ENCODE measurements at places on chromosomes 7 and 10.

DNA sequence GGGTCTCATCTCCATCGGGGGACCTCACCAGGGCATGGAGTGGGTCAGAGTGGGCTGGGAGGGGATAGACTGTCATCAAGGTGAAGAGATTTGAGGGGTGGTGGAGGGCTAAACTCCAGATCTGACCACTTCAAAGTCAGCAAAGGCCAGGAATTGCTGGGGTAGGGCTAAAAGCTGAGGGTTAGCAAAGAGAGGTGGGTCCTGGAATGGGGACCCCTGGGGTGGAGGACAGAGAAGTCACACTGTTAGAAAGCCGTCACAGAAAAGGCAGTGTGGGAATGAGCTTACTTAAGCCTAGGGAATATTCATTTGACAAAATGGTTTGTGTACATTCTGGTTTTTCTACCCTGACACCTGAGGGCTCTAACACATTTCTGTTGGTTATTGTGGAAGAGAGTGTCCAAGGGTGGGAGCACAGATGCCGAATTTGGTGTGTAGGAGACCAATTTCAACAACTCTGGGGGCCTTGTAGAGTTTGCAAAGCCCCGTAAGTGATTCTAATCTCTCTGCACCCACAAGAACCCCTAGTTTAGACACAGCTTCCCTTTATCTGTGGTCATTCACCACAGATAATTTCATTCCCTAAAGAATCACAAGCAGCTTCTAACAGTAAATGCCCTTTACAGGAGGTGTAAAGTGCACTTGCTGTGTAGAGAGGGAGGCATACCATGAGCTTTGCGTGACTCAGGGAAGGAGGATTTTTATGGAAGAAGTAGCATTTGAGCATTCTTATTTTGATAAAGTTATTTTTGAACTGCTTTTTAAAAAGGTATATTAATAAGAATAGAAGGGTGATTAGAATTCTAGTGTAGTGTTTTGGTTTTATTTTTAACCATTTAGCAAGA, 6.4 kb downstream of the FBH1 start:
- DNase-seq: no peak

DNA sequence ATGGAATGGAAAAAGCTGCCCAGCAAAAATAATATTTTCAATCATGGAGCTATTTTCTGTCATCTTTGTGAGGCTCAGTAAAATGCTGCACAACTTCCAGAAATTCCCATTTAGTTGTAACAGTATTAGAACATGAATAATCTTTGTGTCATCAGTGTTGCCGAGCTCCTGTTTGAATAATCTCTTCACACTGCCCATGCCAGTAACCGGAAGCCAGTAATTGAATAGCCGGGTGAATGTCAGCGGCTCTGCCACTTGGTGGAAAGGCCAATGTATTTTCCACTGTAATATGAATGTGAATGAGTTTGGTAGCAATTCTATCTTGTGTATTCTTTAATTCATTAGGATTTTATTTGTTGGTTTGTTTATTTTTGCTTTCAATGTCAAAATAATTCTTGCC, 172.5 kb upstream of the INSYN2A start:
- no peak for DNase-seq

DNA sequence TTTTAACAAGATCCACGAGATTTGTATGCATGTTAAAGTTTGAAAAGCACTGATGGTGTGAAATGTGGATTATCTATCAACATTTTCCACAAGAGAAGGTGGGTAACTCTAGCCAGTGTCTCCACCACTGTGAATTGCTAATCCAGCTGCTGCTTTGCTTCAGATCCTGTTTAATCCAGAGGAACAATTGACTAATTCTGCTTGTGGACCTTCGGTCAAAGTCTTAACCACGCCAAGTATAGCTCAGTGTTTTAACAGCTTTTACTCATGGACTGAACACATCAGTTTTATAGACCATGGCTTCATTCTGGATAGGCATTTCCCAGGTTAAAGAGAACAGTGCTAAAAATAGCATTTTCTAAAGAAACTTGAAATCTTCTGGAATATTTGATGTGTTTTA, 23.5 kb downstream of the ADK start:
- no peak for DNase-seq

GRCh38 chr7:31398815-31399214, 58.3 kb upstream of the NEUROD6 start:
- DNase-seq: no peak

GRCh38 chr10:1217237-1217587, 161.0 kb downstream of the WDR37 start:
- no peak for DNase-seq

GRCh38 chr10:30055226-30055662, 4.1 kb downstream of the JCAD start:
- no peak for DNase-seq

GRCh38 chr7:150854066-150855000, 2.0 kb downstream of the AOC1 start:
- no peak for DNase-seq

GRCh38 chr7:74351836-74352235, 62.6 kb downstream of the CLIP2 start:
- no peak for DNase-seq

DNA sequence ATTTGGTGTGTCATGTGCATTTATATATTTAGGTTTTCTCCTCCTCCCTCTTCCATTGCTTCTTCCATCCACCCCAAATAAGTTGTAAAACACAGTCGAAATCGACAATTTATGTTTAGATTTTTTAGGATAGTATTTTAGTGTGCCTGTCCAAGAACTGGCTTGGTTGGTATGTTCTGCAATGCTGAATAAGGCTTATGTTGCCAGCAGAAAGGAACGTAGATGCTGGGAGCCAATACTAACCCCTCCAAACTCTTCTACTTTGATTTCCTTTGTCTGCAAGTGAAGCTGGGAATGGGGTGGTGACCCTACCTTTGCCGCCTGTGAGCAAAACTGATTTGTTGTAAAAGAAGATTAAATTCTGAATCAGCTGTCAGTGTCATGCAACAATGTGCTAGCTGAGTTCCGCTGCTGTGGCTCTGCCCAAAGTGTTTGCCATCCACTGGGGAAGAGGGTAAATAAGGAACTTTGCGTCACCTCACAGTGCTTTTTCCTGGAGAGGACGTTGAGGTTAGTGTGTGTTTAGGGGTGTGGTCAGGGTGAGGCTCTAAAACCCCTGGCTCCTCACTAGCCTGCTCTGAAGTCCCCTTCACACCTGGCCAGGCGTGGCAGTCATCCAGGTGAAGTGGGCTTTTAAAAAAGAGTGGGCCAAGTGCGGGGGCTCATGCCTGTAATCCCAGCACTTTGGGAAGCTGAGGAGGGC, 44.4 kb downstream of the TACC2 start:
- no peak for DNase-seq

DNA sequence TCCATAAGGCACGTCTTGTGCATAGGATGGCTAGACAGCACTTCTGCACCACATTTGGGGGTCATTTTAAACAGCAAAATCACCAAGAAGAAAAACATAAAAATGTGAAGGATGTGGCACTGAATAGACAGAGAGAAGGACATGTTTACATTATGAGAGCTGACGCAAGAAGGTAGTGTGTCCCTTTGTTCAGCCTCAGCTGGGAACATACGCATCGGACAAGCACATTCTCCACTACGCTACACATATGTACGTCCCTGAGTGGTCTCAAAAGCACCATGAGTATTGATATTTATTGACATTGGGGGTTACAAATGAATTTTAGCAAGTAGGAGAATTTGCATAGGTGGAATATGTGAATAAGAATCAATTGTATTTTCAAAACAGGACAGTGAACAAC, 20.2 kb downstream of the DDC start:
- DNase-seq: no peak

DNA sequence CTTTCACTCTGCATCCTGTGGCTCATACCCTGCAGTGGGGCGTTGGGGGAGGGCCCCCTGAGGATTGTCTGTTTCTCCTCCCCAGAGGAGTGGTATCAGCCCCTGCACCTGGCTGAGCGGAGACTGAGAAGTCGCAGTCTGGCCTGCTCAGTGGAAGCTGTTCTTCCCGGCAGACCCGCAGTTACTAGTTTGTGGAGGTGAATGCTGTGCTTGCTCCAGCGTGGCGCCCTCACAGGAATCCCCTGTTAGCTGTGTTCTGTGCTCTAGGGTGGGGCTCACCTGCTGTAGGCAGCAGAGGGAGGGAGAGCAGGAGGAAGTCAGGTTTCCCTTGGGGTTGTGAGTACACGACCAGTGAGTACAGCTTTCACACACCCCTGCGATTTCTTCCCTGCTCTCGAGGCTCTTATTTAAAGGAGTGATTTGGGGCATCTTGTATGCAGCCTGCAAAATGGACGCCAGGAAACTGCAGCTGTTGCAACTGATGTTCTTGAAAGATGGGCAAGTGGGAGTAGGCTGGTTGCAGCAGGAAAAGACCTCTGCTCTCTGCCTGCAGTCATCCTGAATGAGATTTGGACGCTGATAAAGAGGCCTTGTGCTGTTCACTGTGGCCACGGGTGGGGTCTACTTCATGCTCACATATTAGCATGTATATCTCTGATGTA, 66.4 kb downstream of the HK1 start:
- no peak for DNase-seq

DNA sequence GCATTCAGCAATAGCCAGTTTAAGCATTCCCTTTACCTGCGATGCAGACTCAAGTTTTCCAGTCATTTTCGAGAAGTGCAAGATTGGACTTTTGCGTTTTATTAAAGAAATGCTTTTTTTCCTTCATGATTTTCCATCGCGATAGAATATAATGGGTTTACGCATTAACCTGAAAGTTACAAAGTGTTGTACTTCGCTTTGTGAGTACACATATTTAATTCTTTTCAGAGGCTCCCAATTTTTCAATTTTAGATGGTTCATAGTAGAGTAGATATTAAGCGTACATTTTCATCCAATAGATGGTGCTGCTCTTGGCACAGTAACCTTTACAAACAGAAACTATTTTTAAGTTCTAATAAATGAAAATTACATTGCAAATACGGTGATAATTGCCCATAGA, 1.3 kb downstream of the PTPRZ1 start:
- DNase-seq: no peak

DNA sequence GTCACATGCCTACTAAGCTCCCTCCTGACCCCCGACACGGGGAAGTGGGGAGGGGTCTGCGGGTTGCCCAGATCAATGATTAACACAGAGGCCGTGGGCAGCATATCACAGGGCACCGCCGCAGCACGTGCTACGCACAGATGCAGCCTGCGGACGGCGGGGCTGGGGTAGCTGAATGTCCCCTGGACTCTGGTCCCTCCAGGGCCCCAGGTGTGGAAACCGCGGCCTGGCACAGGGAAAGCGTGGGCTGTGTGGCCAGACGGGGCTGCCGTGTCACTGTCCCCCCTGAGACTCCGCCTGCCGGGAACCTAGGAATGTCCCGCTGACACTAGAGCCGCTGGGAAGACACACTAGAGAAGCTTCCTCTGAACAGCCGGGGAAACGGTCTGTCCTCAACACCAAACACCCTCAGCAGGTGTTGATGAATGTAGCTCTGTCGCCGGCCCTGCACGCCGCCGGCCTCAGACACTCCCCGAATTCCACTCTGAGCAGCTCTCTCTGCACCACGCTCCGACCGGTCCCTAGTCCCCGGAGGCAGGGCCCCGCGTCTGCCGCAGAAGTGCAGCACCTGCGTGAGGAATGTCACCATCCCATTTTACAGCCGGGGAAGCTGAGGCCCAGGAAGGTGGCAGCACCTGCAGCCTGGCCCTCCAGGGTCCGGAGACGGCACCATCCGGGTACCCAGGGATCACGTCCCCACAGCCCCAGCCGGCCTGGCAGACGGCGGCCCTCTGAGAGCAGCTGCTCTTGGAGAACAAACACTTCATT, 33.4 kb upstream of the PDGFA start:
- DNase-seq: no peak

DNA sequence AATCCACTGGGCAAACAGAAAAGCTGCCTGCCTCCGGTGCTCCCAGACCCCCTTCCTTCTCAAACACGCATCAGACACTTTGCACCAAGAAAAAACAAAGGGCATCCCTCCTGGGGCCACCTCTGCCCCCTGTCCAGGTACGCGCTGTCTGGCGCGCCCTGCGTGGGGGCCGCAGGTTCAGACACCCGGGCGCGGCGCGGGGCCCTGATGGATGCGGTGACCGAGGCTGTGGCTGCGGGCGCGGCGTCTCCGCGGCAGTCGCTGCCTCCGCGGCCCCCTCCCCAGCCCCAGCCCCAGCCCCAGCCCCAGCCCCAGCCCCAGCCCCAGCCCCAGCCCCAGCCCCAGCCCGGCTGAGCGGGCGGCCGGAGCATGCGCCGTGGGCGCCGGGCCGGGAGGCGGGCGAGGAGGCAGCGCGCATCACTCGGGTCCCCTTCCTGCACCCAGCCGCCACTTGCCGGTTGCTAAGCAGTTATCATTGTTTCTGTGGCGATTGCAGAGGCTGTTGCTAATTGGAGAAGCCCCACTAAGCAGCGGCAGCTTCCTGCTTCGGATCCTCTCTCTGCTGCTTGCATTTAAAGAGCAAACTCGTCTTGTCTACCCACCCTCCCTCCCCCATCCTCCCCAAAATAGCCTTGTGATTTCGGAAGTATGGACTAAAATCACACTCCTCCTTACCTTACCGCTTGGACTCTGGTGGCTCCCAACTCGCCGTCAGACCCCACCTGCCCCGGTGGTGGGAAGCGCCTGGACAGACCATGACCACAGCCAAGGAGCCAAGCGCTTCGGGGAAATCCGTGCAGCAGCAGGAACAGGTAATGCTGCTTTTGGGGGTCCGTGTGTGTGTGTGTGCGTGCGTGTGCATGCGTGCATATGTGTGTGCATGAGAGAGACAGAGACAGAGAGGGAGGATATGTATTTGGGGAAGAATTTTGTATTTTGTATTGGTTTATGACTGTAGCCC, 252.8 kb downstream of the DPP6 start:
- peak; percentile 75 for DNase-seq

- DNase-seq: peak; percentile 18
Observed at GRCh38 chr7:7895754-7896153, 72.8 kb upstream of the GLCCI1 start.

- DNase-seq: no peak
Observed at GRCh38 chr10:84683550-84683949, 355.2 kb downstream of the CCSER2 start.

DNA sequence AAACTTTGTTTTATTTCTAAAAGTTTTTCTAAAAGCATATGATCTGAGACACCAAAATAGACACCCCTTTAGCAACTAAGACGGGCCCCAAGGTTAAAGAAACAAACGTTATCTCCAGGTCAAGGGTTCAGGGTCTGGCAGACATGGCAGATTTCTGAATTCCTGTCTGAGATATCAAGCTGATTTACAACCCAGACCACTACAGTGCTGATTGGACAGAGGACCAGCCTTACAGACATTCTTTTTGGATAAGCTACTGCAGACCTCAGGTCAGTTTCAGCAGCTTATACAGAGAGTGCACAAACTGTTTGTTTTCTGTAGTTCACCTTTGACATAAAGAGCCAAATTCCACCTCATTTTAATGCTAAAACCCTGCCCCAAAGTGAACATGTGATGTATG, 34.8 kb downstream of the SVOPL start:
- no peak for DNase-seq

GRCh38 chr10:132502544-132503300, 34.9 kb upstream of the INPP5A start:
- no peak for DNase-seq

DNA sequence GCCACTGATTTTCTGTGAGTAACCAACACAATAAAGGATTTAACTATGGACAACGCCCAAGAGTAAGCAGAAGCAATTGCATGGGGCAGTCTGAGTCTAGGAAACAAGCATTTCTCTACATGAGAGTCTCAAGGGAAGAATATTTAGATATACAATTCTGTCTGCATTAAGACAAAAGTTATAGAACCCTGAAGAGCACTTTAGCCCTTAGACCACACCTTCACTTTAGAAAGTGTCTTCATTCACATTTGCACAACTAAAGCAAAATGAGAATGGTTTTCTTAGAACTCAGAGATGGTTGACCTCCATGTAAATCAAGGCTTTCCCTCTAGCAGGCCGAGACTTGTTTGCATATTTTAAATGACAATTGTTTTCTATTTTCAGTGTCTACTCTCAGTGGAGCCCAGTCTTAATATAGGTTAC, 25.5 kb upstream of the TRIM24 start:
- DNase-seq: no peak

GRCh38 chr7:65722361-65722792, 150.5 kb upstream of the VKORC1L1 start:
- DNase-seq: peak; percentile 43

Data from COR-L47 (cell line).